ENCODE measurements at places on chromosomes 2 and 18.

- no peak for DNase-seq
Observed at GRCh38 chr2:177474998-177475397, 82.4 kb downstream of the AGPS start.

- DNase-seq, result no peak
Observed at GRCh38 chr2:198098918-198099317, 294.5 kb downstream of the PLCL1 start.

DNA sequence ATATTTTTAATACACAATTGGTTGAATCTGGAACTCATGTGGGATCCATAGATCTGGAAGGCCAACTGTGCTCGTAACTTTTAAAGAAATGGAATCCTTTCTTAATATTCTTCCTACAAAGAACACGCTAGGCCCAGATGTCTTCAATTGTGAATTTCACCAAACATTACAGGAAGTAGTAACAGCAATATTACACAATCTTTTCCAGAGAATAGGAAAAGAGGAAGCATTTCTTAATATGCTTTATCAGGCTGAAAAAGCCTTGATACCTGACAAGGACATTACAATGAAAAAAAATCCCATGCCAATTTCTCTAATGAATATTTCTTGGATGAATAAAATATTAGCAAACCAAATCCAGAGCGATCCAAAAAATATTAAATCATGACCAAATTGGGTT is 80.3 kb upstream of the HAAO start:
- DNase-seq, result no peak

DNA sequence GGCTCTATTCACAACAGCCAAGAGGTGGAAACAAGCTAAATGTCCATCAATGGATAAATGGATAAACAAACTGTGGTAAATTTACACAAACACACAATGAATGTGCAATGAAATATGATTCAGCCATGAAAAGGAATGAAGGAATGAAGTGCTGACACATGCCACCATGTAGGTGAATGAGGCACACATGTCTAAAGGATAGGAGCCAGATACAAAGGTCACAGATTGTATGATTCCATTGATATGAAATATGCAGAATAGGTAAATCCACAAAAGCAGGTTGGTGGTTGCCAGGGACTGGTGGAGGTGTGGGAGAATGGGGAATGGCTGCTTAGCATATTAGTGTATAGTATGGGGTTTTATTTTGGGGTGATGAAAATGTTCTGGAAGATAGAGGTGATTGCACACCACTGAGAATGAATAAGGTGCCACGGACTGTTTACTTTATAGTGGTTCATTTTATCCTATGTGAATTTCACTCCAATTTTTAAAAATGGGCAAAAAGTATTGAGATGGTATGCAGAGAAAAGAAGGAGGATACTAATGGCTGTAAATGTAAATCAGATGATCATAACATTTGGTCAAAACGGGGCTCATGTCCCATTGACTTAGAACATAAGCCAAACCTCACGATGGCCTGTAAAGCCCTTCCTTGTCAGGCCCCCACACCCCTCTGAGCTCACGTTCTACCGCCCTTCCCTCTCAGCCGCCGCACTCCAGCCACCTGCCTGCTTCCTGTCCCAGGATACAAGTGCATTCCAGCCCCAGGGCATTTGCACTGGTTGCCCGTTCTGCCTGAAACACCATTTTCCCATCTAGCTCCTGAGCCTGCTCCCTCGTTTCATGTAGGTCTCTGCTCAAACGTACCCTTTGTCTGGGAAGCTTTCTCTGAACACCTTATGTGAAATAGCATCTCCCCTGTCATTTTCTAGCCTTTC is 165.5 kb downstream of the DDX1 start:
- DNase-seq, result no peak

DNA sequence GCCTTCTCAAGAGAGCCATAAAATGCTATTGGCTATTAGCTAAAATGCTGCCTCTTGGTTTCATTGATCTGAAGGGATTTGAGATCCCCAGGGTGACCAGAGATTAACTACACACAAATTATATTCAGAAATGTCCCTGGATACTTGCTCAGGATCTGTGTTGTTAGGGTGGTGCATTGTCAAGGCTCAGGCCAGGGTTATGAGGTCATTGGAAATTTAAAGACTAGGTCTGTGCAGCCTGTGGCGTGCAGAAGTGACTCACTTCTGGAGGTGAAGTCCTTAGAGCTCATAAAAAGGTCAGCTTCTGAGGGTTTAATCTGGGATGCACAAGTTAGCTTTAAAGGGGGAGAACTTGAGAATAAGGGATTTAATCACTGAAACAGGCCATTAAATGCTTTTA is 23.5 kb downstream of the LRRTM1 start:
- DNase-seq, result no peak

DNA sequence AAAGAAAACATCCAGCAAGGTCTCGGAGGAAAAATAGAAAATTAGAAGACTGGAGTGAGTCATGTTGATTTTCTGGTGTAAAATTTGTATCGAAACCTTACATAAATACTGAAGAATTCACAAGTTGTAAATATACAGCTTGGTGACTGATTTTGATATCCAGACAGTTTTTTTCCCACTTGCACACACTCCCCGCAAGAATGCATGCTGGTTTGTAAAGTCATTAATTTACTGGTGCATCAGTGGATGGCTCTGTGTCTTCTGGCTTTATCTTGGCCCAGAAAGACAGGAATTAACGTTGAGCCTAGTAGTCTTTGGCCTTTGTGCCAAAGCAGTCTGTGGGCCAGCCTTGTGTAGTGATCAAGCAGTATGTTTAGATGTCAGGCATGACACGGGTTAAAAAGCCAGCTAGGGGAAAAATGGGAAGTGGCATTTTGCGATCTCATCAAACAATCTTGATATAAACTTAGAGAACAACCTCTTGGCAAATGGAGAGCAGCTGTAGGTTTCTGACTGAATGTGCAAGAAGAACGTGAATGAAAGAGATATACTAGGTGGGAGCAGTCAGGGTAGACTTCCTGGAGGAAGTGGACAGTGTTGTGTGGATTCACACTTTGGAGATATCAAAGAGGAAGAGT is 22.7 kb upstream of the CASP8 start:
- no peak for DNase-seq

GRCh38 chr2:126751477-126751876 is 95.5 kb downstream of the GYPC start:
- no peak for DNase-seq

GRCh38 chr2:55451699-55452098 is 32.0 kb upstream of the CCDC88A start:
- DNase-seq, result no peak

DNA sequence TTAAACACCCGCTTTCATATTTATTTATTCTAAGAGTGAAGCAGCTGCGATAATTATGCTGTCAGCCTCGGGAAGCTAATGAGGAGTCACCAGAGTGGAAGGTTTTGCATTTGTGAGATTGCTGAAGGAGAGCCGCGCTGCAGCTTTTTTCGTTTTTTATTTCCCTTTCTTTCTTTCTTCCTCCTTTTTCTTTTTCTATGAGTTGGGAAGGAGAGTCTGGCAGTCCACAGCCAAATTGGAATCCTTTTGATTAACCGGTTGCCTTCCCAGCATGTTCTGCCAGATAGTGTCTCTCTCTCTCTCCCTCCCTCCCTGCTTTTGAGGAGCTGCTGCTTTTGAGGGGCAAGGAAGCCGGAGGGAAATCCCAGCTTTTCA is 82.1 kb downstream of the CDK15 start:
- DNase-seq, result no peak

DNA sequence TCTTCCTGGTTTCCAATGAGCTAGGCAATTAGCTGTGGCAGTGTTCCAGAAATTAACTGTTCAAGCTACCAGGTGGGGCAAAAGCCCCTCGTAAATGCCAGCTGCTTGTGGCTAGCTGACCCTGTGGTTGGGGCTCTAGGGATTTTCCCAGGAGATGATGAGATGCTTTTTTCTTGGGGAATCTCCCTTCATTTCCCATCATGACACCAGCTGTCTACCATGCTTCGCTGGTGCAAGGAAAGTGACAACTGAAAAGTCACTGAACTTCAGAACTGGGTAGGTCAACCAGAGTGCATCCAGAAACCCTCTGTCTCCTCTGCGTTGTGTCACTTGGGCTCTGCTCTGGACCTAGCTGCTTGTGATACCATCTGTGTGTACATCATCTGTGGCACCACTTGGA is 386.5 kb upstream of the DCC start:
- DNase-seq, result no peak

DNA sequence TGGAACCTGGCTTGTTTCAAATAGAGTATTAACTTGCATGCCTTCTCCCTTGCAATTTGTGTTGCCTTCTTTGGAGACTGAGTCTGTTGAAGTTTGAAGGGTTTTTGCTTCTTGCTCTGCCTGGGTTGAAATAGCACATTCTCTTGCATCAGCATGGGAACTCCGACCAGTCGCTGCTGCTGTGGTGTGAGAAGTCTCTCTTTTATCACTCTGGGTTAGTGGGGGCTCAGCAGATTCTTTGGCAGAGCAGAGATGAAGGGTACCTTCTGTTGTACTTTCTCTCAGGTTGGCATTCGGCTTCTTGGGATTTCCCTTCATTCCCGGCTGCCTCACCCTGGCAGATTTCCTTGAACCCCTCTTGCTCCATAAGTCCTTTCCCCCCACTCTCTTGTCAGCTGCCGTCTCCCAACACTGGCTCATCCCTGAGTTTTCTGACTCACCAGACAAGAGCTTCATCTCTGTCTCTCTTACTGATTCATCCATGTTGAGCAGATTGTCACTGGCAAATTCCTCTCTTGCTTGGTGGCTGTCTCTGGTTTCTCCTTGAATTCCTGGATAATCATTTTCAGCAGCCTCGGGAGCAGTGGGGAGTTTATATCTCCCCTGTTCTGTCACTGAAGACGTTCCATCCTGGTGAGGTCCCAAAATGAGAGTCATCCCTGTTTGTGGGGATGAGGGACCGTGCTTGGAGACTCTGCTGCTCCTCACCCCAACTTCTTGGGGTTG is 49.9 kb downstream of the ALPK2 start:
- DNase-seq, result no peak

- no peak for DNase-seq
Observed at GRCh38 chr2:232629129-232629475, 4.3 kb upstream of the EFHD1 start.

- peak; percentile 95 for DNase-seq
Observed at GRCh38 chr2:106996171-106996769, 110.3 kb upstream of the ST6GAL2 start.

DNA sequence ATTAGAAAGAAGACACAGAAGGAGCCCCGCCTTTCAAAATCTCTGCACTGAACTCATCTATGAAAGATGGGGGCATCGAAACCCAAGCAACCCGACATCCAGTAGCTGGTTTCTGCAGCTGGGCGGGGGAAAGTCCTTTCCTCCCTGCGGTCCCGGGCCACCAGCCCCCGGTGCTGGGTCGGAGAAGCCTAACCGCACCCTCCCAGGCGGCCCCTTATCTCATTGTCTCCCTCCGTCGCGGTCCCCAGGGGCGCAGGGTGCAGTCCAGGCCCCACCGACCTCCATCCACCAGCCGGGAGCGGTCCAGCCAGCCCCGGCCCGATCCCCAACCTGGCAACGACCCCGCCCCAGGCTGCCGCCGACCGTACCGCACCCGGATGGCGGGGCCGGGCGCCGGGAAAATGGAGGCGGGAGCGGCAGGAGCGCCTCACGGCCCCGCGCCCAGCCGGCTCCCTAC is 452 bp downstream of the RAPH1 start:
- DNase-seq, result no peak

DNA sequence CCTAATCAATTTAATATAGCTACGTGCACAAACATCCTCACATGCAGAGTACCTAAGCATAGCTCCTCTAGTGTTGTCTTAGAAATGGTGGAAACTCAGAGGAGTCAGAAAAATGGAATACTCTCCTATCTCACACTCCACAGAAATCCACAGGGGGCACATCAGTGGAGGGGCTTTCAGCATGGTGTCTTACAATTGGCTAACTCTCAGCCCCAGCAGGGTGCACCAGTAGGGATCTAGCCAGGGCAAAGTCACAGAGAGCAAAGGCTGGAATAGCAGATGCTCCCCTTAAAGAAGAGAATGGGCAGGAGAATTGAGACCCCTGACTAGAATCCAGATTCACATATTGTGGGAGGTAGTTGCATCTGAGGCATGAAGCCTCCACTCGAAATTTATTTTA is 135.7 kb downstream of the MAIP1 start:
- no peak for DNase-seq

- no peak for DNase-seq
Observed at GRCh38 chr18:27278131-27278530, 93.0 kb upstream of the CHST9 start.

GRCh38 chr2:189057316-189057715 is 83.1 kb downstream of the COL3A1 start:
- no peak for DNase-seq

- DNase-seq, result peak; percentile 98
Observed at GRCh38 chr18:42614619-42615293, 500.7 kb downstream of the RIT2 start.

DNA sequence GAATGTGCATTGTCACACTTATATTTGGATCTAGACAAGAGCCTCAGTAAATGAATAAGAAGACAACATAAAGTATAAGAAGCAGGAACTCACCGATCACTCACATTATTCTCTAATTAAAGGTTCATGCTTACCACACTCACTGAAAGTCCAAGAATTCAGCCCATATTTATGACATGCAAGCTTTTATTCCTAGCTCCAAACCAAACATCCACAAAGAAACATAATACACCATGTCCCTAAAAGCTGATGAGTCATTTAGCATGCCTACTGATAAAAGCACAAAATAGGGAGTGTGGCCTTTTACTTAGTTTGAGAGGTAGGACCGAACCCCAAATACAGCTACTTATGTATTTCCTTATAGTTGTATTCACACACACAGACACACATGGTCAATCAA is 1094.6 kb upstream of the CDH2 start:
- DNase-seq, result no peak

DNA sequence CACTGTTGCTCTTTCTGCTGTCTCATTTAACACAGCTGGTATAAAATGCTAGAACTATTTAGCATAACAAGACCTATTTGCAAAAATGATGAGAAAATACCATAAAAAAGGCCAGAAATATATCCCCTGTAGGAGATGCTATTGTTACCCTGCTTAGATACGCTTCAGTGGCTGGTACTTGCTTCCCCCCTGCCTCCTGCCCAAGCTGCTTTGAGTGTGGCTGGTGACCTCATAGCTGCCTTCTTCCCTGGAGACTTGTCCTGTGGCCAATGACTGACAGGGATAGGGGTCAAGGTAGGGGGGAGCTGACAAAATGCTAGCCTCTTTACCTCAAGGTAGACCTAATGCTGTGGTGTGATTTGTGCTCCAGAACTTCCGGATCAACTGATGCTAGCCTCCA is 150.2 kb upstream of the ZEB2 start:
- no peak for DNase-seq

GRCh38 chr2:73085691-73086090 is 14.2 kb upstream of the SFXN5 start:
- no peak for DNase-seq

GRCh38 chr2:105861200-105861599 is 116.5 kb downstream of the NCK2 start:
- no peak for DNase-seq

DNA sequence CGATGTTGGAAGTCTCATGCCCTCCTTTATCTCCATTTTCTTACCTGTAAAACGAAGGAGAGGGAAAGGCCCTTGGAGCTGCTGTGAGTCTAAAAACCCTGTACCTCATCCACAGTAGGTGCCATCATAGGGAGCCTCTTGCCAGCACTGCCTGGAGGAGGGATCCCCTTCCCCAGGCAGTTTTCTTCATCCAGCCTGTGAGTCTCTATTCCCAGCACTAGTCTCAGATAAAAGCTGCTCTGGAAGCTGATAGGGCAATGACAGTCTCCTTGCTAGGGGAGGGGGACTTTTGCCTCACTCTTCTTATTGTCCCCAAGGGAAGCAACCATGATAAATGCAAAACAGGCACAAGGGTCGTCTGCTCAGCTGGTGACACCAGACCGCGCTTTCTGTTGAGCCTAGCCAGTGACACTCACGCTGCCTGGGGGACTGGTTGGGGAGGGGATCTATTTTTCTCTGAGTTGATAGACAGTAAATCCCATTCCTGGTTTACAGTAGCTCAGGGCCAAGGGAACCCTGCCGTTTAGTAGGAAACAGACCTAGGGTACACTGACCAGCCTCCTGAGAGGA is 139.5 kb upstream of the NABP1 start:
- no peak for DNase-seq

Data from SHP77 treated with DMSO at 0.1 percent for 48 hours (cell line).